AG10803 (cell line): ENCODE measurements at places on chromosomes 6 and 20.

DNA sequence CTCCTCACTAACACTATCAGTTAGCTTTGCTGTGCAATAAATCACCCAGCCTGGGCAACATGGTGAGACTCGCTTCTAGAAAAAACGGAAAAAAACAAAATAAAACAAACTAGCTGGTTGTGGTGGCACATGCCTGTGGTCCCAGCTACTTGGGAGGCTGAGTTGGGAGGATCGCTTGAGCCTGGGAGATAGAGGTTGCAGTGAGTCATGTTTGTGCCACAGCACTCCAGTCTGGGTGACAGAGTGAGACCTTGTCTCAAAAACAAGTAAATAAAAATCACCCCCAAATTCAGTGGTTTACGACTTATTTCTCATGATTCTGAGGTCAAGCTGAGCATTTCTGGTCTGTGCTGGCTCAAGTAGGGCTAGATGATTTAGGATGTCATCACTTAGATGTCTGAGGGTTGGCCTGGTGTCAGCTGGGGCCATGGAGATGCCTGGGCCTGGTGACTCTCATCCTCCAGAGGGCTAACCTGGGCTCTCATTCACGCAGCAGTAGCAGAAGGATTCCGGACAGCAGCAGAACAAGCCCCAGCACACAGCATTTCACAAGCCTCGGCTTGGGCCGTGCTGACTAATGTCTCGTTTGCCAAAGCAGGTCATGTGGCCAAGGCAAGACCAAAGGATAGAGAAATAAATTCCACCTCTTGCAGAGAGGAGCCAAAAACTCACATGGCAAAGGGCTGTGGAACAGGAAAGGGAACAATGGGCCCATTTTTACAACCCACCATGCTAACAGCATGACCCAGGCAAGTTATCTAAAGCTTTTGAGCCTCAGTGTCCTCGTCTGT, 32.5 kb downstream of the MGME1 start:
- peak; percentile 90 for DNase-seq

GRCh38 chr6:41042226-41043055, at the start of gene TSPO2:
TSPO2 (plus strand) TSS chr6:41042467; CDS start chr6:41042986, 519 bp downstream.
- no peak for DNase-seq

- DNase-seq = no peak
Observed at GRCh38 chr6:6825193-6825784, 236.8 kb downstream of the LY86 start.

DNA sequence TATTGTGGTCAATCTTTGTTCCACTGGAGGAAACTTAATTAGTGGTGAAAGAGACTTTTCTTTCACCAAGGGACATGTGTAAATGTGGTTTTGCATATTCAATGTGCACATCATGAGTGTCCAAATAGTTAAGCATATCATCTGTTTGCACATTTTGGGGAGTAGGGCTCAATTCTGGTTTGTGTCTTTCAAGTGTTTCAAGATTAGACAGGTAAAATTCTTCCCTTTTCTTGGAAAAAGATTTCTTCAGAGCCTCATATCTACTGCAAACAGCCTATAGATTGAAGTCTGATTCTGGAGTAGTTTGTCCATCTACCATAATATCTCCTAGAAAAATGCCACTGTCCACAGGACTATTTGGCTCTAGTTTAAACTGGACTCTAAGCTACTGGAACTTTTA, 26.9 kb upstream of the DEFB118 start:
- DNase-seq = no peak

DNA sequence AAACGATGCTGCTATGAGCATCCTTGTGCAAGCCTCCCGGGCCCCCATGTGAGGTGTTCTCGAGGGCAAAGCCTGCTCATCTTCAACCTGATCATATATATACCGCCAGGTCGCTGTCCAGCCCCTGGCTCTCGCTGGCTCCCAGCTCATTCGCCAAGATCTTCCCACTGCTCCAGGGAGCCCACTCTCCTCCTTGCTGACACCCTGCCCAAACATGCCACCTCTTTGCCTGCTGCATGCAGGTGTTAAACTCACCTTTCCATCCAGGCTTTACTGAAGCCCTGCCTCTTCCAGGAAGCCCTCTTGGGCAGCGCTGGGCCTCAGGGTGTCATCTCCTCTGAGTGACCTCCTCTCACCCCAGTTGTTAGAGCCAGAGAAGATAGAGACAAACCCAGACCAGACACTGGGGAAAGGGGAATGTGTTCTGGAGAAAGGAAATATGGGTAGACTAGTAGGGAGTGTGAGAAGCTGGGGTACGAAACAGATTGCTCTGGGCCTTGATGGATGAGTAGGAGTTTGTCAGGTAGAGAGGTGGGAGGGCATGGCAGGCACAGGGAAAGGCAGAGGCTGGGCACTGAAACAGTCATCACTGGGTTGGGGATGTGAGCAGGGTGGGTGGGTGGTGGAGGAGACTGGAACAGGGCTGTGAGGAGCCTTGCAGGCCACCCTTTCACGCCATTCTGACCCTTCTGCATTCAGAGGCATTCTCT, 1.2 kb upstream of the DLGAP4 start:
- DNase-seq = no peak

- DNase-seq = no peak
Observed at GRCh38 chr20:46594725-46595124, 44.3 kb upstream of the OCSTAMP start.

- no peak for DNase-seq
Observed at GRCh38 chr20:35121186-35121585, 25.9 kb downstream of the EDEM2 start.

DNA sequence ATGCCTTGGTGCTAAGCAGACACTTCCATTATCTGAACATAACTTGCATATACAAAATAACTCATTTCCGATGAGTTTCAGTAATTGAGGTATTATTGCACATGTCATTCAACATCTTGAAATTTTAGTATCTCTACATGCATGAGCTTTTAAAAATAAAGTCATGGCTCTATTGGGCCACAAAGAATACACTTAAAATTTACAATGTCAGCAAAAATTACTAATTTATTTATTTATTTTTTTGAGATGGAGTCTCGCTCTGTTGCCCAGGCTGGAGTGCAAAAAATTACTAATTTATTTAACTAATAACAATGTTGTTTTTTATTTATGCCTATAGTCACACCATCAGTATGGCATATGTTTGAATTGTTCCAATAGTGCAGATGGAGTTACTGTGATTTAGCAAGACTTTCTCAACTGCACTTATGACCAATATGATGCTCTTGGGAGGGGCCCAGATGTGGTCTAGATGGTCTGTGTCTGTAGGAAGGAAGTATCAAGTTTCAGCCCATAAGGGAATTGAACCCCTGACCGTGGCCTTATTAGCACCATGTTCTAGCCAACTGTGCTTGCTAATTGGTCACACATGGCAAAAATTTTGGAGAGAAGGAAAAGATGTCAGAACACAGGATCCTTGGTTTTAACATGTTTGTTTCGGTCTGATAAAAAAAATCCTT, 370.7 kb upstream of the TSHZ2 start:
- peak; percentile 90 for DNase-seq

DNA sequence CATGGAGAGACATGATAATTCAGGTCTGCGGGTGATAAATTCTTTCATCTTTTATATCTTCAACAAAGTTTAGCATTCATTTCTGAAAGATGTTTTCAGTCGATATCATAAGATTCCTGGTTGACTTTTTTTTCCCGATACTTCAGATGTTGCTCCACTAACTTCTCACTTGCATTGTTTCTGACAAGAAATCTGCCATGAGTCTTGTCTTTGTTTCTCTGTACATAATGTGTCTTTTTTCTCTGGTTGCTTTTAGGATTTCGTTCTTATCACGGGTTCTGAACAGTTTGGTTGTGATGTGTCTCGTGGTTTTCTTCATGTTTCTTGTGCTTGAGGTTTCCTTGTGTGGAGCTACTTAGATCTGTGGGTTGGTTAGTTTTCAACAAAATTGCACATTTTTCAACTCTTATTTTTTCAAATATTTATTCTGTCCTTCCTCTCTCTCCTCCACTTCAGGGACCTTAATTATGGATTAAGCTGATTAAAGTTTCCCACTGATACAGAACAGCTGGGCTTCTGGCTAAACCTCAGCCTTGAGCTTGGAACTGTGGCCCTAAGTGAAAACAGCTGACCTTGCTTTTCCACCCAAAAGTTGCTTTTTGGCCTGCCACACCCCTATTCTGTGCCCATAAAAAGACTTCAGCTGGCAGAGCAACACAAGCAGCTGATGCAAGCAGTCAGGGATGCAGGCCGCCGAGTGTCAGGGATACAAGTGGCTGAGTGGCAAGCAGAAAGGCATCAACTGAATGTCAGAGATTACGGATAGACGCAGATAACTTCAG, 97.9 kb upstream of the SNX9 start:
- DNase-seq = peak; percentile 69

DNA sequence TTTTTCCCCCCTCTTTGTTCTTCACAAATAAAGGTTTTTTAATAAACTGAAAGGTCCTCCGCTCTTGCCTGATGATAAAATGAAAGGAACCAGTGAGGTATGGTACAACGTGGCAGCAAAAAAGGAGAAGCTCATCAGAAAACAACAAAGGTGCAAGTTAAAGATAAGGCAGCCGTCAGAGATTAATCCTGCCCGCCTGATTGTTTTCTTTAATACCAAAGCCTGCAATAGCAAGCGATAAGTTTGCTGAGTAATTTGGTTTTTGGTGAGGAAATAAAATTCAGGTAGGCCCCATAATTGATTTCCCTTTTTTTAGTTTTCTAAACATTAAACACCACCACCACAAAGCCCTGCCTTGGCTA, 177.9 kb downstream of the MBOAT1 start:
- DNase-seq = no peak

GRCh38 chr6:32794510-32794909, 22.3 kb downstream of the HLA-DOB start:
- no peak for DNase-seq

GRCh38 chr6:157880534-157880933, 57.5 kb downstream of the SNX9 start:
- no peak for DNase-seq

GRCh38 chr6:90369651-90370050, 73.0 kb upstream of the BACH2 start:
- no peak for DNase-seq

DNA sequence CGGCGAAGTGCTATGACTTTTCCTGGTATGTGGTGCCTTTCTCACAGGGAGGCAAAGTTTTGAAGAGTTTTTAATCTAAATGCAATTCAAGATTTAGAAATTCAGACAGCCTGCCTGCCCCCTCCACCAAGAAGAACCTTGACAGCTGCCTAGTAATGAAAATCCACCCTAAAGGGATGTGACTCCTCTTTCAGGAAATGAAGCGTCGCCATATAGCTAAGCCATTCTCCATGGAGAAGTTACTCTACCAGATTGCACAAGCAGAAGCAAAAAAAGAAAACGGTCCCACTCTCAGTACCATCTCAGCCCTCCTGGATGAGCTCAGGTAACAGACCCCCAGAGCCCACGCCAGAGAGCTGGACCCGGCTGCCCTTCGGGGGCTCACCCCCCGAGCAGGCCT, 150.1 kb downstream of the DTNBP1 start:
- no peak for DNase-seq

GRCh38 chr6:39884696-39885095, 49.6 kb downstream of the MOCS1 start:
- DNase-seq = peak; percentile 68

DNA sequence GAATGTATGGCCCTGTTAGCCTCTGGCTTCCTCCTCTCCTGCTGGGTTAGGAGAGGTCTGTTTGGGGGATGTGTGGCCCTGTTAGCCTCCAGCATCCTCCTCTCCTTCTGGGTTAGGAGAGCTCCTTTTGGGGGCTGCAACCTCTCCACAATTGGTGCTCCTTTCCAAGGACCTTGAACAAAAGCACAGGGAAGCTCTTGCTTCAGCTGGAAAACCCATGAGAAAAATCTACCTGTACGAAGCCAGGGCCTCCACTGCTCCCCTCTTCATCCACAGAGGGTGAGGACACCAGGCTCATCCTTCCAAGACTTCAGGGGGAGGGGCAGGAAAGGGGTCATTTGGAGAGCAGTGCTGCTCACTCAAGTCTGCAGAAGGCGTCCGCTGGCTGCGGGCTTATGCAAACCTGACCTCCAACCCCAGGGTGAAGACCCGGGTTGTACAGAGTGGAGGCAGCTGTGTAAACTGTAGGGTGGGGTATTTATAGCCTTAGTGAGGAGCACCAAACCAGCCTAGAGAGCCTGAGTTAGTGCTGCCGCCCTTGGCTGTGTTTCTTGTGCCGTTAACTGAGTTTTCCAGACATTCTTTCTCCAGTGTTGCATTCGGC, 62.1 kb downstream of the SLC24A3 start:
- DNase-seq = no peak

DNA sequence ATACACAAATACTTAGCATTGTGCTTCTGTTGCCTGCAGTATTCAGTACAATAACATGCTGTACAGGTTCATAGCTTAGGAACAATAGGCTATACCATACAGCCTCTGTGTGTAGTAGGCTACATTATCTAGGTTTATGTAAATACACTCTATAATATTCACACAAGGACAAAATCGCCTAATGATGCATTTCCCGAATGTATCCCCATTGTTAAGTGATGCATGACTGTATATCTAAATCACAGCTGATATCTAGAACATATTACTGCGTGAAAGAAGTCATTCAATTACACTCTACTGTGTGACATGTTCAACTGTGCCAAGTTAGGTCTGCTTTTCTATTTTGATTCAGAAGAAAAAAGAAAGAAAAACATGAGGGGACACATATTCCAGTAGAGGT, 633.5 kb downstream of the RFPL4B start:
- DNase-seq = no peak

GRCh38 chr20:57570920-57571319, 10.0 kb downstream of the PCK1 start:
- DNase-seq = no peak
